ENCODE measurements at places on chromosomes 4 and X.
A peak's percentile ranks its signal among the peaks of the same experiment; 100 is the strongest.

DNA sequence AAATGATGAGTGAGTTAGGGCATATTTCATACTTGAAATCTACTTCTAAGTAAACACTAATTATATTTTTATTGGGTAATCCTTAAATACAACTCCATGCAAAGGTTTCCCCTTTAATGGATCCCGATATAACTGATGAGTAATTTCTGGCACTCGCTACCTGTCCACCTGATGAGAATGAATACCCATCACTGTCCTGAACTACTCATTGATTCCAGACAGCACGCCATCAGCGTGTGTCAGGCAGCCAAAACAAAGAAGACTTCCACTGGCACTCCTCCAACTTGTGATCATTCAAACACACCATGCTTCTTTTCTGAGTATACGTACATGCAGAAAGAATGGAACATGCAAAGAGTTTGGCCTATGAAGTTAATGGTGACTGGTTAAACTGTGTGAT lies 69.4 kb downstream of the HCCS start:
- DNase-seq = no peak

- no peak for DNase-seq
These were observed 161.2 kb downstream of the TENM3 start for GRCh38 chr4:182404376-182404775.

DNA sequence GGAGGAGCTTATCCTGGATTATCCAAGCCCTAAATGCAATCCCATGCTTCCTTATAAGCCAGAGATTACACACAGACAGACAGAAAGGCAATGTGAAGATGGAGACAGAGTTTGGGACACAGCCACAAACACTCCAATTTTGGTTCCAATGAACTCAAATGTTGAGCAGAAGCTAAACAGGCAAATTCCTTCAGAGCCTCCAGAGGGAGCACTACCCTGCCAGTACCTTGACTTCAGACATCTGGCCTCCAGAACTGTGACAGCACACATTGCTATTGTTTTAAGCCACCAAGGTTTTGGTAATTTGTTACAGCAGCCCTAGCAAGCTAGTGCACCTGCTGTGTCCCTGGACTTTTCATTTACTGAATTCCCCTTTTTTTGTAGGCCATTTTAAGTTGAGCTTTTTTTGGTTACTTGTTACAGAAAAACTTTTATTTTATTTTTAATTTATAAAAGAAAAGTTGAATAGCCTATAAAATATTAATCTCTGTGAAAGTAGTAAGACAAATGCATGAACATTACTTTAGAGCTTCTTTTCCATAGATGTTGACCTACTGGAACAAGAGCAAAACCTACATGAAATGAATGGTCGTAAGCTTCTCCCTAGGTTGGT lies 33.4 kb upstream of the SRD5A3 start:
- DNase-seq = no peak

GRCh38 chr4:826508-827208 lies 729 bp upstream of the CPLX1 start:
- peak; percentile 52 for DNase-seq

- no peak for DNase-seq
These were observed 28.4 kb downstream of the TRMT44 start for GRCh38 chr4:8468746-8469535.
